ENCODE measurements at places on chromosomes 11 and 22.

DNA sequence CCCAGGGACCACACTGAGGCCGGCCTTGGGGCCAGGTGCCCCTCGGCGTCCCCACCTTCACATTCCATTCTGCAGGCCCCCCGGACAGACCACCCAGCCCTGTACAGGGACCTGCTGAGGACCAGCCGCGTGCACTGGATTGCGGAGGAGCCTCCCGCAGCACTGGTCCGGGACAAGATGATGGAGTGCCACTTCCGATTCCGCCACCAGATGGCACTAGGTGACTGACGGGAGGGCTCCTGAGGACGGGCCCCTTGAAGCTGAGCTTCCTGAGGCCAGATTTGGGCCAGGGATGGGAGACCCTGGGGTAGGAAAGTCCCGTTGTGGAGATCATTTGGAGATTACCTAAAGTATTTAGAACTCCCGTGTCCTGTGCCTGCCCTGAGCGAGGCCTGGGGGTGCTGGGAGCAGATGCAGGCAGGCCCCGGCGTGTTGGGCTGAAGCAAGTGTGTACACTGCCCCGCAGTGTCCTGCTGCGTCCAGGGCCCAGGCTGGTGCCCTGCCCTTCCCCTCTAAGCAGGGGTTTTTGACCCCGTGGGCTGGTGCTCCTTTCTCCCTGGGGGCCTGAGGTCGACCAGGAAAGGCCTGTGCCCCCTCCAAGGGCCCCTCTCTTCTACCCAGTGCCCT is 20.0 kb downstream of the TRMU start:
- DNase-seq, result peak; percentile 52

- no peak for DNase-seq
Observed at GRCh38 chr22:36021606-36022153, 6.9 kb downstream of the RBFOX2 start.

- no peak for DNase-seq
Observed at GRCh38 chr11:6433998-6434660, 6.7 kb downstream of the HPX start.

DNA sequence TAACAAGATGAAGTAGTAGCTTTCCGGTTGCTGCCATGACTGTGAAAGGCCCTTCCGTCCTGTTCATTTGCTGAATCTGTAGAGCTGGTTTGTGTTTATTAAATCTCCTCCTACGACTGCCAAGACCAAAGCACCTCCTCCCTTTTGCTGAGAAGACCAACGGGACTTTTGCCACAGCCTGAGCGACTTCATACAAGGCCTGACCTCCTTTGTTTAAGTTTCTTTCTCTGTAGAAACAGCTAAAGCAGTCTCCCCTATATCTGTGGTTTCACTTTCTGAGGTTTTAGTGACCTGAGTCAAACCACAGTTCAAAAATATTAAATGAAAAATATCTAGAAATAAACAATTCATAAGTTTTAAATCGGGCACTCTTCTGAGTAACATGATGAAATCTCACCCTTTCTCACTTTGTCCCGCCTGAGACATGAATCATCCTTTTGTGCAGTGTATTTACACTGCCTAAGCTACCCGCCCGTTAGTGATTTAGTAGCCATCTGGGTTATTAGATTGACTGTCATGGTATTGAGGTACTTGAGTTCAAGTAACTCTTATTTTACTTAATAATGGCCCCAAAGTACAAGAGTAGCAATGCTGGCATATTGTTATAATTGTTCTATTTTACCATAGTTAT is 119.1 kb upstream of the LRRC4C start:
- DNase-seq, result no peak

DNA sequence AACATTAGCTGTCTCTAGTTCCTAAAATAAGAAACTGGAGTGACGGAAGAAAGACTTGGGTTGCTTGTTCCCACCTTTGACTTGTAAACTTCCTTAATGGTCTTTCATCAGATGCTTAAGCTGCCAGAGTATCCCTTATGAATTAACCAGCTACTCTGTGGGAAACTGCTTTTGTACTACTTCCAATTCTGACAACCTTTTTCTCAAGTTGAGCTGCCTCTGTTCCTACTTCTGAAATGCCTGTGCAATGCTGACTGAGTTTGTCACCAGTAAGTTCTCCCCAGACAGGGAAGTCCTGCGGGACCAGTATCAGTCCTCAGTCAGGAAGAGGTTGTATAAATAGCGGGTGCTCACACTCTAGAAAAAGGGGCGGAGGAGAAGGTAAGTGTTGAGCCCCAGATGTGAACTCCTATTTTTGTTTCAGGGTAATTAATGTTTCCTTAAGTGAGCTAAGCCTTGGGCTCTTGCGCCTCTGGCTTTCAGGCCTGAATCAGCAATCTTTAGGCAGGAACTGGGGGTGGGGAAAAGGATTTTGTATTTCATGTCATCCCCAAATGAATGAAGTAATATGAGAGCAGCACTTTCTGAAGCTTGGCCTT is 67.2 kb downstream of the CECR2 start:
- DNase-seq, result no peak

- no peak for DNase-seq
Observed at GRCh38 chr11:76702336-76703128, 32.0 kb upstream of the LRRC32 start.

GRCh38 chr11:57071829-57072228 is 83.1 kb downstream of the OR5AK2 start:
- DNase-seq, result no peak

DNA sequence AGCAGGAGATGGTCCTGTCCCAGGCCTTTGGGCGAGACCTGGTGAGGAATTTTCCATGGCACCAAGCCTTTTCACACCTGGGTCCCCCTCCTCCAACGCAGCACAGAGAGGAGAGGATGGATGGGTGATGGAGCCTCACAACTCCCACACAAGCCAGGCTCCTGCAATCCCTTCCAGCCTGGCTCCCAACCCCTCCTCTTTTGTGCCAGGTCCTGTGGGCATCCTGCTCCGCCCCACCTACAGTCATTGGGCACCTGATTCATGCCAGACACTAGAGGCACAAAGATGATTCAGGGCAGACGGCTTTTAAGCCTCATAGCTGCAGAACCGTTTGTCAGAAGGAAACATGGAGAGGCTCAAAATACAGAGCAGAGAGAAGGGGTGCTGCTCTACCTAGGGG is 16.1 kb upstream of the MYRF start:
- peak; percentile 68 for DNase-seq

DNA sequence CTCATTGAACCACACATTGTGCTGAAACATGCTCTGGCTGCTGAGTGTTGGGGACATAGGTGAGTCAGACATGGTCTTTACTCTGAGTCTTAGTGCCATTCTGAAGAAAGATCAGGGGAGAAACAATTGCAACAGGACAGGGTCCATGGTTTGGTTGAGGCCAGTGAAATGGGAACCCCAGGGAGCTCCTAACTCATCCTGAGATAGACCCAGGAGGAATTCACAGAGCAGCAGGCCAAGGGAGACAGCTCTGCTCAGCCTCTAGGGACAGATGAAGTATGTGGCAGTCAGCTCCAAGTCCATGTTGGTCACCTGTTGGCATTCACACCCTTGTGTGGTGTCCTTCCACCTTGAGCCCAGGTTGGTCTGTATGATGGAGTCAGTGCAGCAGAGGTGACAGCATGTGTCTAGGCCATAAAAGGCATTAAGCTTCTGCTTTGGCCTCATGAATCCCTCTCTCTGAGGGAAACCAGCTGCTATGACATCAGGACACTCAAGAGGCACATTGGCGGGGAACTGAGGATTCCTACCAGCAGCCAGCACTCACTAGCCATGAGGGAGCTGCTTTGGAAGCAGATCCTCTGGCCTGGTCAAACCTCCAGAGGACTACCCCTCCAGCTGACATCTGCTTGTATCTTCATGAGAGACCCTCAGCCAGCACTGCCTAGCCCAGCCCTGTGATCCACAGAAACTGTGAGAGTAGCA is 50.3 kb upstream of the MYEOV start:
- DNase-seq, result no peak

- no peak for DNase-seq
Observed at GRCh38 chr22:37331856-37332536, 49.7 kb downstream of the CYTH4 start.

Data from H54 (cell line).